COLO829 (cell line): ENCODE measurements at places on chromosomes 5 and 9.

GRCh38 chr5:150313501-150313900, 10.8 kb upstream of the ARSI start:
- DNase-seq, result no peak

DNA sequence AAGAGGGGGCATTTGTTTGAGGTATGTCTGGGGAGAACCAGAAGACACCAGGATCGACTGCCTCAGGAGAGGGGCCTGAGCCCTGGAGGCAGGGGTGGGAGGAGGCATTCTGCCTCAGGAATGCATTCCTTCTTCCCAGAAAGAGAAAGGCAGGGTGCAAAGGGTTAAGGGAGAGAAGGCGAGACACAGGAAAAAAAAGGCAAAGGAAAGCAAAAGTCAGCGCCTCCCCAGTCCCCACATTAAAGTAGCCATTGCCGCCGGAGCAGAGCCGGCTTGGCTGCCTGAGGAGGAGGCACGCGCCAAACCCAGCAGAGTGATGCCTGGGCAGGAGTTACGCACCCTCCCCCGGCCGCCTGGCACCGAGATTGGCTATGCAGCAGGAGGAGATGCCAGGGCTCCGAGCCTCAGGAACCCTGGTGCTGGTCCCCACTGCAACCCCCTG, 123.8 kb upstream of the PHYKPL start:
- DNase-seq, result no peak

GRCh38 chr5:126808521-126808988, 31.6 kb downstream of the LMNB1 start:
- peak; percentile 13 for DNase-seq

DNA sequence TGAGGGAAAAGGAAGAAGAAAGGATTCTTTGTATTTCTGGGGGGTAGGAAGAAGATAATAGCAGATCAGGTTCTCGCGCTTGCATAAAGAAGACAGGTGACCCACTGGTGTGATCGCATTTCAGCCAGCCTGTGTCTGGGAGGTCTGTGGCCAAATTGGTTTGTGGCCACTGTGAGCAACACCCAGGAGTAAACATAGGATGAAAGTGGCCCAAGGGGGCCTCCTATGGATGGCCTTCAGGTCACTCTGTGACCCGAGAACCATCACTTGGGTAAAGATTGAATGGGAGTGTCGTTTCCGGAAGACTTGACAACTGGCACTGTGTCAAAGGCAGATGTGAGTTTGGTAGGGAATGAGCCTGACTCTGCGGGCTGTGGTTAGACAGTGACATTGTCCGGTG, 34.2 kb downstream of the RAI14 start:
- DNase-seq, result no peak

DNA sequence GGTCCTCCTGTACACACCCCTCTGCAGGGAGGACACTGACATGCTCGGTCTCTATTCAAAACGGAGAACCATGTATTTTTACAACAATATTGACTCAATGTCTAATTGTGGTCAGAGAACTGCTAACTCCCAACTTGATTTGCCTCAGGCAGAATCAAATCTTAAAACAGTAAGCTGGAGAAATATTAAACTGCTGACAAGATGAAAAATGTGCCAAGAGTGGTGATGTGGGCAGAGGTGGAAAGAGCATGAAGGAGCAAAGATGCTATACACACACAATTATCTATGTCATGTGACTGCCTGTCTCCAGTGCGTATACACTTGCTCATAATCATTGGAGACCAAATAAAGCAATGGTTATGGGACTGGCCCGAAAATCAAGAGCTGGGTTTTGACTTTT, 556.1 kb upstream of the ZNF608 start:
- no peak for DNase-seq

- no peak for DNase-seq
Observed at GRCh38 chr5:66179297-66180051, 35.4 kb downstream of the SREK1 start.

DNA sequence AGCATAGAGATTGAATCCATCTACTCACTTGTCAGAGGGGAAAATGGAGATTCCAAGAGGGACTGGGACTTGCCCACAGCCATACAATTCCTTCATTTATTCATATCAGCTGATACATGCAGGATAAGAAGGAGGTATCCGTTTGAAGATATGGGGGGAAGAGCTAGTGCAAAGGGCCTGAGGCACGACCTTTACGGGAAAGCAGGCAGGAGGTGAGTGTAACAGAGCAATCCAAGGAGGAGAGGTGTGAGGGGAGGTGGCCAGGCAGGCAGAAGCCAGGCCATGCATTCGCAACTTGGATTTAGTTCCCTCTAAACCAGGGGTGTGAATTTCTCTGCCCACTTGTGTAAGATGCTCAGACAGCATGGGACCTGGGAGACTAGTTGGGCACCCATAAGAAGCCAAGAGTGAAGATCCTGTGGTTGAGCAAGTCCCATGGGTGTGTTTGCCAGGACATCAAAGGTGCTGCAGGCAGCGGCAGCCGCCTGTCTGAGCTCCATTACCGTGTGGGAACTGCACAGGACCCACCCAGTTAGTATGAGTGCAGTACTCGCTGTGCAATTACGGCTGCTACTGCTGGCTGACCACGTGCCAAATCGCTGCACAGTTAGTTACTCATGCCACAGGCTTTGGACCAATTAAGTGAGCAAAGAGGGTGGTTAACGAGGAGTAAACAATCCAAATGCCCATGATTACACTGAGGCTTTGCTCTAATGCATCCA, 31.4 kb upstream of the FAT2 start:
- no peak for DNase-seq

DNA sequence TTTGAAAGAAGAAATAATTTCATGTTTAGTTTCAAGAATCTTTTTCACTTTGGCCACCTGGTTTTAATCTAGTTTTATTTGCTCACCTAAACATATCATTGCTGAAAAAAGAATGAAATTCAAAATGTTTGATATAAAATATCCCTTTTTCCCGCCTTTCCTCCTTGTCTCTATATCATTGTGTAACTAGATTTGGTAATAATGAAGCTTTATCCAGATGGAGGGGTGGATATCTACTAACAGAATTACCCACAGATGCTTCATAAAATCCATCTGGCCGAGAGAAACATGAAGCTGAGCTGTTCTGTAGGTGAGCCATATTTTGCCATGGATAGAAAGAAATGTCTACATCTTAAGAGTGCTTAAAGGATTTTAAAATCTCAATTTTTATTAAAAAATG, 214.7 kb downstream of the ICE1 start:
- no peak for DNase-seq

DNA sequence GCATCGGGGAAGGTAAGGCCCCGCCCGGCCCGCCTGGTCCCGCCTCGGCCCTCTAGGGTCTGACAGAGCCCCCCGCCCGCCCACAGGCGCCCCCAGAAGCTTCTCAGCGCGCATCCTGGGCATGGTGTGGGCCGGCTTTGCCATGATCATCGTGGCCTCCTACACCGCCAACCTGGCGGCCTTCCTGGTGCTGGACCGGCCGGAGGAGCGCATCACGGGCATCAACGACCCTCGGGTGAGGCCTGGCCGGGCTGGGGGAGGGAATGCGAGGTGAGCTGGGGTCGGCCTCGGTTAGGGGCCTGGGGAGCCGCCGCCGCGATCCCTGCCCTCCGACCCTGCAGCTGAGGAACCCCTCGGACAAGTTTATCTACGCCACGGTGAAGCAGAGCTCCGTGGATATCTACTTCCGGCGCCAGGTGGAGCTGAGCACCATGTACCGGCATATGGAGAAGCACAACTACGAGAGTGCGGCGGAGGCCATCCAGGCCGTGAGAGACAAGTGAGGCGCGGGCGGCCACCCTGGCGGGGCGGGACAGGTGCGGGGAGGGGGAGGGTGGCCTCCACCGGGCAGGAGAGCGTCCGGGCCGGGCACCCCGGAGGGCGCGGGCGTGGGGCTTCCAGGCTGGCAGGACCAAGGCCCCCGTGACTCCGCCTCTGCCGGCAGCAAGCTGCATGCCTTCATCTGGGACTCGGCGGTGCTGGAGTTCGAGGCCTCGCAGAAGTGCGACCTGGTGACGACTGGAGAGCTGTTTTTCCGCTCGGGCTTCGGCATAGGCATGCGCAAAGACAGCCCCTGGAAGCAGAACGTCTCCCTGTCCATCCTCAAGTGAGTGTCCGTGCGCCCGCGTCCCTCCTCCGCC, 7.1 kb downstream of the LRRC26 start:
- DNase-seq, result peak; percentile 56

- no peak for DNase-seq
Observed at GRCh38 chr5:54927097-54927746, 58.2 kb downstream of the ESM1 start.

- no peak for DNase-seq
Observed at GRCh38 chr5:104646416-104646815, 1083.8 kb upstream of the NUDT12 start.

DNA sequence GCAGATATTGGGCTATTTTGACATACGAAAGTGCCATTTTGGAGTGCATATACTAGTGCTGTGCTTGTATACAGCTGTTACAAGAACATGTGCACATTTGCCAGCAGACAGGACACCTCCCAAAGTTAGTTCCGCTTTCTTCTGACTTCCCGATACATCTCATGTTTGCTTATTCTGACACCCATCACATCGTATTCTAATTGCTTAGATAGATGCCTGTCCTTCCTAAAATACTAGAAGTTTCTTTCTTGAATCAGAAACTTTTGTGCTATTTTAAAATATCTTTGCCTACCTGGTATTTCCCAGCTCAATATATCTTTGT, 177.8 kb downstream of the TTLL11 start:
- DNase-seq, result no peak

DNA sequence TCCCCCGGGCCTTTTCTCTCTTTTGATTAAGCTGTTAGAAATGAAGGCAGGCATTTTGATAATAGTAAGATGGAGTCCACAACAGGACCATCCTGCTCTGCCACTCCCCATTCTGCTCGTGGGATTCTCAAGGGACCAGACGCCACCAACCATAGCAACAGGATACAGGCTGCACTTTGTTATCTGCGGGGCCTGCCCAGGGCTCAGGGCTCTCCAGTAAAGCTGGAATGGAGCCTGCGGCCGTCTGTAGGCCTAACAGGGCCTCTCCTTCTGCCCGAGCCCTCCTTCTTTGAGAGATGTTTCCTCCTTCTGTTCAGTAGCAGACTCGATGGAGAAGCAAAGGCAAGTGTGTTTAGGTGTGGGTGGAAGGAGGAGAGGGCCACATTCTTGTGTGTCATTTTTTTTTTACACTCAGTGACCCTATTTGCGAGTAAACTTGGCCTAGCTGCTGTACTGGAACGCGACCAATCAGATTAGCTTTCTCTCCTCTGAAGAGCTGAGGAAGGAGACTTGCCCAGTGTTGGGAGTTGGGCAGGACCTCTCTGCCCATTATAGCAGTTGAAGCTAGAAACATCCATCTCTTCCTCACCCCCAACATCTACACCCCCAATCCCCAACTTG, 8.9 kb upstream of the EPB41L4B start:
- DNase-seq, result no peak

DNA sequence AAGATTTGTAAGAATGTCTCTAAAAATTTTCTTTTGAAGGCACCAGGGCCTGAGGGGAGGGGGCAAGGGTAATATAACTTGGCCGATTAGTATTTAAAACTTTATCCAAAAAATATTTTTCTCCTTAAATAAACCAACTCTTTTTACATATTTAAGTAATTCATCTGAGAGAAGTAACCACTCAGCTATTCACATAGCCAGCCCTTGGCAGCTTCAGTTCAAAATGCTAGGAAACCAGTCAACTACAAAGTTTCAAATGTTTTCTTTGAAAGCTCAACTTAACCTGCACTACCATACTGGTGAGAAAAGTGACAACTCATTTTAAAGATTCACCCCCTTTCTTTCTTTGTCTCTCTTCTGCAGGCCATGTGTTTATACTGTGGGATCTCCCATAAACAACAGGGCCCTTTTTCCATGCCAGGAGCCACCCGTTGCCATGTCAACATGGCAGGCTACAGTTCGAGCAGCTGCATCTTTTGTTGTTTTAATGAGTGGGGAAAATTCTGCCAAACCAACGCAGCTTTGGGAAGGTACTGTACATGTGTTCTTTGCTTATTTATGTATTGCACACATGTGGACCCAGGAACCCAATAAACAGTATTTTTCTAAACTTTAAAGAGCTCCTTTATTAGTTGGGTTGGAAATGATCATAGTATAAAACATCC, 46.3 kb downstream of the AOPEP start:
- DNase-seq, result no peak

GRCh38 chr9:69753830-69754229, 6.0 kb downstream of the PTAR1 start:
- DNase-seq, result no peak

DNA sequence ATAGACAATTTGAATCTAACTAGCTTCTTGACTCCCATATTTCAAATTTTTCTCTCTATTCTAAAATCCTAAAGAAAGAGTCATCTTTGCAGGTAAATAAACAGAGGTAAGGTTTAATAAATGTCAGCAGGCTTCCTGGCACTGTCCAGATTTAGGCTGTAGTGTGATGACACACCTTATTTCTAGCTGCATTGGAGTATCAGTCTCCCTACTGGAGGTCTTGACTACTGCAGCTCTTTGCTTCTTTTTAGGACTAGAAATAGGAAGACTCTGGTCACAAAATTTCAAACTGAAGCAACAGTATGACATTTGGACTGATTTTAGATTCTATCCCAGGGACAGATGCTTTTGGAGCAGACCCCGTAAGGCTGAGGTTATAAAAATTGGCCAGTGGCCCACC, 40.7 kb upstream of the PPP3R2 start:
- peak; percentile 13 for DNase-seq

- no peak for DNase-seq
Observed at GRCh38 chr9:445033-445432, 230.4 kb downstream of the DOCK8 start.

GRCh38 chr9:109248133-109248581, 72.7 kb downstream of the EPB41L4B start:
- no peak for DNase-seq

- no peak for DNase-seq
Observed at GRCh38 chr9:114908805-114909448, 21.5 kb downstream of the TNFSF8 start.

GRCh38 chr5:17763301-17763700, 129.0 kb downstream of the TAF11L14 start:
- DNase-seq, result no peak
